ENCODE measurements at places on chromosomes 4 and X.
A peak's percentile ranks its signal among the peaks of the same experiment; 100 is the strongest.

GRCh38 chr4:19382993-19383756, 868.5 kb upstream of the SLIT2 start:
- no peak for DNase-seq

GRCh38 chrX:72395237-72395636, 89.5 kb upstream of the CITED1 start:
- DNase-seq = no peak

DNA sequence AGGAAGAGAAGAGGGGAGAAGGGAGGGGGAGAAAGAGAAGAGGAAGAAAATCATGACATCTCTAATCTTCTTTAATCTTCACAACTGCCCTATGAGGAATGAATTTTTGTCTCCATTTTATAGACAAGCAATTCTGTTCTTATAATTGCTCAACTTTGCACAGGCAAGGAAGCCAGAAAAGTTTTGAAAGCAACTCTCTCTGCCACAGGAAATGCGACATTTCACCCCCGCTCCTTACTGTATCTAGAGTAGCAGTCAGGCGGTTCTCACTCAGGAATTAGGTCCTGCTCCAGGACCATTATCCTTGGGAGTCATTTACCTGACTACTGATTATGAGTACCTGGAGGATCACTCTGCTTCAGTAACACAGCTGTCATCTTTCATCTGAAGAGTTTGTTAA, 69.2 kb upstream of the FAM9A start:
- DNase-seq = no peak

DNA sequence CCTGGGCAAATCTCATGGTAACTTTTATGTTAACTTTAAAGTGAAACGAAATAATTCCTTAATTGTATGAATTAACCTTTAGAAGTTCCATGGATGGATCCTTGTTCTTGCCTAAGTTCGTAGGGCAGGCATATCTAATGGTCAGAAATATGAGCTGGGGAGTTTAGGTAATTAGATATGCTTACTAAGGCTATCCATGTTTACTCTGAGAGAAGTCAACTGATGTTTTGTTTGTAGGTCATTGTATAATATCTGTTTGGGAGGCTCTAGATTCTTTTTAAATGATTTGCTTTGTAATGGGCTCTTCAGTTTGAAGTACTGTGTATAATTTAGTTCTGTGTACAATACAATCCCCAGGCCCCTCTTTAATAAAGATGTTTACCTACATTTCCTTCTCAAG, 117.0 kb downstream of the DCK start:
- DNase-seq = no peak

DNA sequence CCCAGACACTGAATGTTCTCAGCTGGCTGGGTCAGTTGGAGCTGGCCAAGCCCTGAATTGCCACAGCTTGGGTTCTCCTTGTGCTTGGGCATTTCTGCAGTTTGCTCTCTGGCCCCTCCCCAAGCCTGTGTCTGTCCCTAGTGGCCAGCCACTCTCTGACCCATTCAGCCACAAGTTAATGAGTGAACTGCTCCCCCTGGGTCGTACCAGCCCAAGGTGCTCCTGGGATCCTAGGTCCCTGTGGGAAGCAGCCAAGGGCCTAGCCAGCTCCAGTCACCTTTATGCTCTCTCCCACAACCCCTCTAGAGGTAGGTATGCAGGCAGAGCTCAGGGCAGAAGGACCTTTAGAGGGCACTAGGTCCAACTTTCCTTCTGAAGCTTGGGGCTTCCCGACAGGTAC, 51.5 kb downstream of the STARD8 start:
- DNase-seq = no peak

- no peak for DNase-seq
Measured at GRCh38 chr4:2243681-2244380, 1.9 kb upstream of the HAUS3 start.

DNA sequence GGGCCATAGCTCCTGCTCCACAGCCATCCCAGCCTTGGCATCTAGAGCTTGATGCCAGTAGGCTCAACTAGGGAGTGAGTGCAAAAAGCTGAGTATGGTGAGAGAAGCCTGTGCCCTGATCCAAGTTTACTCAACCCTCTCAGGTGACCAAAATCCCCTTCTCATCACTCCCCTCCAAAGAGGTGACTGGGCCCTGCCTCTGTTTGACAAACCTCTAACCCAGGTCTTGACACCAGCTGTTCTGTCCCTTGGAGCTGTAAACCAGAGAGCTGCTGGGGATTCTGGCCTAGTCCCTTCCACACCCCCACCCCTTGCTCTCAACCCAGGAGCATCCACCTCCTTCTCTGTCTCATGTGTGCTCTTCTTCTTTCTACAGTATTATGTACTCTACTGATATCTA, 73.5 kb downstream of the MSN start:
- DNase-seq = no peak

DNA sequence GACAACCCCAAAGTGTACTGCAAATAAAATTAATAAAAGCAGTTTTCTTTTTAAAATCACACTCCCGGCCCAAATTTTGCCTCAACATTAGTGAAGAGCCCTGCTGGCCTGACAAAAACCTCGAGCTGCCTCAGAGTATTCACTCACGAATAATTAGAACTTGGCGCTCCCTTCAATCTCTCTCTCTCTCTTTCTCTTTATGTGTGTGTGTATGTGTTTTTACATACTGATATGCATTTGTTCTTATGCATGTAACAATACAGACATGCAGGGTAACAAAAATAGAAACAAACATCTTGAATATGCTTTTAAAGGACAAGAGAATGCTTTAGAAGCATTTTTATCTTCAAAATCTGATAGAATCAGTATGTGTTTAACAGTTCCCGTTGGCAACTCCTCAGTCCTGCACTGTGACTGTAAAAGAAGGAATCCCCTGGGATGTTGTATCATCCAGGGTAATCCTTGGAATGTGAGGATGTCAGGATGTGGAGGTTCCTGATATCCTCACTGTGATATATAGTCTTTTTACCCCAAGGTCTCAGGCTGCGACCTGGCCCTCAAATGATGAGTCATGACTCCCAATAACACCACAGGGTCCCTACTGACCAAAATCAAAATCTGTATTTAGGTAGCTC, 53.0 kb downstream of the PTCHD1 start:
- DNase-seq = no peak

DNA sequence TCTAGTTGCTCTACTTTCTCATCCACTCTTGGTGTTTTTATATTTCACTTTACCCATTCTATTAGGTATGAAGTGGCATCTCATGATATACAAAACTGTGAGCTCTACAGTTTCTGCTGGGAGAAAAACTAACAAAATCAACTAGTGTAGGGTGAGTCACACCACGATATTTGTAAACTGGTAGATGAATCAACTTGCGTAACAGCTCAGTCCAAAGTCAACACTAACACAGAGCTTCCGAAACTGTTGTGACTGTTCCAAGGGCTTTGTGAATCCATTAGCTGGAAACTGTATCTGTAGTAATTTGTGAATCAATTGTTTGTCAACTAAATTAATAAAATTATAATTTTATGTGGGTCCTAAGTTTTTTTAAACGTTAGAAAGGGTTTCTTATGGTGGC, 119.8 kb upstream of the TSPAN5 start:
- DNase-seq = no peak

- no peak for DNase-seq
Measured at GRCh38 chr4:40038977-40039376, 17.7 kb upstream of the N4BP2 start.

GRCh38 chrX:15973299-15973698, 118.7 kb upstream of the AP1S2 start:
- DNase-seq = peak; percentile 0
